ENCODE measurements at places on chromosomes 11 and 22.

- no peak for DNase-seq
Observed at GRCh38 chr11:116400081-116400480, 372.7 kb downstream of the BUD13 start.

DNA sequence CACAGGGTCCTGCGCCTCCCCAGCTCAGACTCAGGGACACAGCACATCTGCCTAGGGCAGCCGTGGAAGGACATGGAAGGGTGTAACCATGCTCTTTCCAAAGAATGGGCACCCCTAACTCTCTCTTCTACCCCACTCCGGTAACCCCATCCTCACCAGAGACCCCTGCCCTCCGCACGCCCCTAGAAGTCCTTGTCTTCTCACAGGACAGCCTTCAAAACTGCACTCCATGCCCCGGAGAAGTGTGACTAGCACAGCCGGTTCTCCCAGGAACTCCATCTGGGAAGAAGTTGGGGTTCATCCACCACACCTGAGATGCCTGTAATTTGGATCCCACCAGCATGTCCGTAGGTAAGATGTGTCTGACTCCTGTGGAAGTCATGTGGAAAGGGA is 25.0 kb downstream of the P2RY2 start:
- DNase-seq: no peak

- DNase-seq: no peak
Observed at GRCh38 chr11:36487619-36488018, 22.5 kb downstream of the TRAF6 start.

GRCh38 chr11:84383576-84383975 is 1097.4 kb upstream of the CCDC90B start:
- DNase-seq: no peak

- DNase-seq: no peak
Observed at GRCh38 chr11:90113541-90113940, 20.9 kb upstream of the NAALAD2 start.

GRCh38 chr11:27353593-27354358 is 9.2 kb downstream of the CCDC34 start:
- DNase-seq: no peak

DNA sequence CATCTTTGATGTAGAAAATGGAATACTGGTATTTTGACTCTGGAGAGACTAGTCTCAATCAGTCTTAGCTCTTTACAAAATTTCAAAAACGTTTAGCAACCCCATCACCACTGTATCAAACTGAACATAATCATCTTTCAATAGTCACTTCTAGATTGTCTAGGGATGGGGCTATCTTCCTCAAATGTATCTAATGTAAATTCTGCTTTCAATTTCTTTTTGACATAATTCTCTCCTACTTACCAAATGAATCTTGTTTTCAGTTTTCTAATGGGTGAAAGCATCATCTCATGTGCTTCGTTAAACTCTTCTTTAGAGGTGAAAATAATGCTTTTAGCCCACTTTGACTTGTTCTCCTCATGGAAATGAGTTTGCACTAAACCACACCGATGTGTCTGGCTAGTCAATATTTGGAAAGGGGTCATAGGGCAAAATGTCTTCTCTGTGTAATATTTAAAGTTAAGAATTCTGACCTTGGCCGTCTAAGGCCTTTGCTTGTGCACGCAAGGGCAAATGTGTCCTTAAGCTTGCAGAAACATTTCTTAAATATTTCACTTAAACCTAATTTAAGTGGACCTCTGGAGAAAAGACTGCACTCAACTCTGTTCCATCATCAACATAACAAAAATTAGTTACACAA is 5.2 kb downstream of the SIK3 start:
- DNase-seq: no peak

- DNase-seq: no peak
Observed at GRCh38 chr22:36629320-36629719, 74.2 kb downstream of the CACNG2 start.

- no peak for DNase-seq
Observed at GRCh38 chr11:94199136-94200130, 70.8 kb downstream of the PANX1 start.

GRCh38 chr11:45253640-45254039 is 32.5 kb downstream of the SYT13 start:
- no peak for DNase-seq

DNA sequence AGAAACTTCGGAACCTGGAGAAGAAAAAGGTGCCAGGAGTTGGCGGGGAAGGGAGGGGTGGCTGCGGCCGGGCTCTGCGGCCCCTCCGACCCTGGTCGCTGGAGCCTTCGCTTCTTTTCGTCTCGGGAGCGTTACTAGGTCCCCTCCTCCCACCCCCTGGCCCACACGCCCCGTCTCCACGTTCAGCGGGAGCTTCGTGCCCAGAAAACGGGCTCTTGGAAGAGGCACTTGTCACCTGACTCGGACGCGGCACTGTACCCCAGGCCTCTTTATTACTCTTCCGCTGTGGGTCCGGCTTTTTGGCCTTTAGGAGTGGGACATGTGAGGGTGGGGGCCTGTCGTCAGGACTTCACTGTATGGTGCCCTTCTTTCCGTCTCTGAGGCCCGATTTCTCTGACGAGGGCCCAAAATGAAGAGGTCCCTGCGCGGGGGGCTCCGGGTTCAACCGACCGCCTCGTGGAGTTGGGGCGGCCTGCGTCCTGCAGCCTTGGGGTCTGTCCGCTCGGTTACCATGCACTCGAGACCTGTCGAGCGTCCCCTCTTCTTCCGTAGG is 1.2 kb downstream of the CAPRIN1 start:
- peak; percentile 29 for DNase-seq

- DNase-seq: no peak
Observed at GRCh38 chr22:43550672-43551071, 138.9 kb downstream of the MPPED1 start.

GRCh38 chr11:96356848-96357247 is 13.9 kb upstream of the MAML2 start:
- no peak for DNase-seq

DNA sequence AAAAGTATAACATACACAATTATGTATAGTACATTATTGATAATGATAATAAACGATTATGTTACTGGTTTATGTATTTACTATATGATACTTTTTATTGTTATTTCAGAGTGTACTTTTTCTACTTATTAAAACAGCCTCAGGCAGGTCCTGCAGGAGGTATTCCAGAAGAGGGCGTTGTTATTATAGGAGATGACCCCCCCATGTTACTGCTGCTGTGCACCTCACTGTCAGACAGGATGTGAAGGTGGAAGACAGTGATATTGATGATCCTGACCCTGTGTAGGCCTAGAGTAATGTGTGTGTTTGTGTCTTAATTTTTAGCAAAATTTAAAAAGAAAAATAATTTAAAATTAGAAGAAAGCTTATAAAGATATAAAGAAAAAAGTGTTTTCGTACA is 57.6 kb downstream of the REXO2 start:
- DNase-seq: no peak

- DNase-seq: no peak
Observed at GRCh38 chr11:96149743-96150555, 193.0 kb downstream of the MAML2 start.

DNA sequence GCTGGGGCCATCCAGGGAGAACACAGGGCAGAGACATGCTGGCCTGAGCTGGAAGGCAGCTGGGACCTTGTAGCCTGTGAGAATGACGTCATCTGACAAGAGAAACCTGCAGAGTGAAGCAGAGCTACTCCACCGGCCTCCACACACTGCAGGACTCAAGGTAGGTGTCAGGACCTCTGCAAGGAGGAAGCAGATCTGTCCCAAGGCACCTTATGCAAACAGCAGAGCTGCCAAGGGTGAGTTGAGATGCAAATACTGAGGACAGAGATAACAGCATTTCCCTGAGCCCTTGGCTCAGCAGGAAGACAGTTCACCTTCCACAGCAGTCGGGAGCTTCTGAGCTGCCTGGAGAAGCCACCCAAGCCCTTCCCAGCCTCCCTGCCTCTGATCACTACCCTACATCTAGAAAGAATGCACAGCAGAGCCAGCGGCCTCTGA is 51.9 kb upstream of the IGSF9B start:
- no peak for DNase-seq

- DNase-seq: no peak
Observed at GRCh38 chr11:33941637-33942160, 49.8 kb upstream of the LMO2 start.

DNA sequence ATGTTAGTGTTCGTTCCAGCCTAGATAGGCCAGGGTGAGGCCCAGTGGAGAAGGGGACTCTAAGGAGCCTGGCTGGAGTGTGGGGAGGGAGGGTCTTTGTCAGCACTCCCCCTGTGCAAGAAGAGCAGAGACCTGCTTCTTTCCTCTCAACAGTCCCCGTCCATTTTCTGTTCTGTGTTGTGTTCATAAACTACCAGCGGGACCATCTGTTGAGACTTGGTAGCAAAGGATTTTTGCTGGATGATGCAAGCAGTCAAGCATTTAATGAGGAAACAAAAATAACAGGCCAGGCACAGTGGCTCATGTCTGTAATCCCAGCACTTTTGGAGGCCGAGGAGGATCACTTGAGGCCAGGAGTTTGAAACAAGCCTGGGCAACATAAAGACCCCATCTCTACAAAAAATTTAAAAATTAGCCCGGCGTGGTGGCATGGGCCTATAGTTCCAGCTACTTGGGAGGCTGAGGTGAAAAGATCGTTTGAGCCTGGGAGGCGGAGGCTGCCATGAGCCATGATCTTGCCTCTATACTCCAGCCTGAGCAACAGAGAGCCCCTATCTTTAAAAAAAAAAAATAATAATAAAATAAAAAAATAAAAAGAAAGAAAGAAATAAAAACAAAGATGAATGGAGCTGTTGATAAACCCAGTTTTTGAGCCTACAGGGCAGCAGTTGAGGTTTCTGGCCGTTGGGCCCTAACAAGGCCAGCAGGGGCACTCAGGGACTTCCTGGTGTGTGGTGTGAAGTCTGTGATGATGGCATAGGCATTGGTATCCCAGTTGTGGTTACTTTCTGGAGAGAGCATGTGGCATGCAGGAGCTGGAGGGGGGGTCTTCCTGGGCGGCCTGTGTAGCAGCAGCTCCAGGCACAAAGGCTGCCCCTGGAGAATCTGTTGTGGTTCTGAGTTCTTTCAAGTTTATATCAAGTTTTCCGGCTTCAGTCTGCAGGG is 1.7 kb upstream of the TXNRD2 start:
- peak; percentile 47 for DNase-seq

- DNase-seq: no peak
Observed at GRCh38 chr11:31487848-31488247, 21.6 kb downstream of the IMMP1L start.

DNA sequence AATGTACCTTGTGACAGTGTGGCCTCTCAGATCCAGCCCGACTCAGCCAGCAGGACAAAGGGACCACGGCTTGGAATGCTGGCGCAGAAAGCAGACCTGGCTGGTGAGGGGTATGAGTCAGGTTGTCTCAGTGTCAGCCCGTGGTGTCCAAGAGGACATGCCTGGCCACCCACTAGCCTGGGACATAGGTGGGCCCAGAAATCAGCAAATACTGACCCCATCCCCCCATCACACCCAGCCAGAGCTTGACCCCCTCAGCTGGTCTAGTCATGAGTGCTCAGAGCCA is 4.5 kb downstream of the BANF1 start:
- DNase-seq: no peak

DNA sequence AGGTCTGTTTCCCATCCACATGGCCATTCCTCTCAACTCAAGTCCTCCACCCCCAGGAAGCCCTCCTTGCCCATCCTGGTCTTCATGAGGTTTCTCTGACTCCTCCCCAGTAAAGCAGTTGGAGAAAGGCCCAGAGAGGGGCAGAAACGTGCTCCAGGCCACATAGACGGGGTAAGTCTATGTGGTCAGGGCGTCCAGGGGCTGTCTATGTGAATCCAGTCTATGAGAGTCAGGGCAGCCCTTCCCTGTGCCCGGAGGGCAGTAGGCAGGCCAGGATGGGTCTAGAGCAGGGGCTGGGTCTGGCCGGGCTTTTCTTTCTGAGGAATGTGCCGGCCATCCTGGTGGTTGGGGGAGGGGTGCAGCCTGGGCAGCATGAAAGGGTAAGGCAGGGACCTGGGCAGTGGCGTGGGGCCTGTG is 11.7 kb downstream of the GUCD1 start:
- no peak for DNase-seq

GRCh38 chr11:76623171-76623883 is 47.2 kb downstream of the LRRC32 start:
- DNase-seq: no peak

DNA sequence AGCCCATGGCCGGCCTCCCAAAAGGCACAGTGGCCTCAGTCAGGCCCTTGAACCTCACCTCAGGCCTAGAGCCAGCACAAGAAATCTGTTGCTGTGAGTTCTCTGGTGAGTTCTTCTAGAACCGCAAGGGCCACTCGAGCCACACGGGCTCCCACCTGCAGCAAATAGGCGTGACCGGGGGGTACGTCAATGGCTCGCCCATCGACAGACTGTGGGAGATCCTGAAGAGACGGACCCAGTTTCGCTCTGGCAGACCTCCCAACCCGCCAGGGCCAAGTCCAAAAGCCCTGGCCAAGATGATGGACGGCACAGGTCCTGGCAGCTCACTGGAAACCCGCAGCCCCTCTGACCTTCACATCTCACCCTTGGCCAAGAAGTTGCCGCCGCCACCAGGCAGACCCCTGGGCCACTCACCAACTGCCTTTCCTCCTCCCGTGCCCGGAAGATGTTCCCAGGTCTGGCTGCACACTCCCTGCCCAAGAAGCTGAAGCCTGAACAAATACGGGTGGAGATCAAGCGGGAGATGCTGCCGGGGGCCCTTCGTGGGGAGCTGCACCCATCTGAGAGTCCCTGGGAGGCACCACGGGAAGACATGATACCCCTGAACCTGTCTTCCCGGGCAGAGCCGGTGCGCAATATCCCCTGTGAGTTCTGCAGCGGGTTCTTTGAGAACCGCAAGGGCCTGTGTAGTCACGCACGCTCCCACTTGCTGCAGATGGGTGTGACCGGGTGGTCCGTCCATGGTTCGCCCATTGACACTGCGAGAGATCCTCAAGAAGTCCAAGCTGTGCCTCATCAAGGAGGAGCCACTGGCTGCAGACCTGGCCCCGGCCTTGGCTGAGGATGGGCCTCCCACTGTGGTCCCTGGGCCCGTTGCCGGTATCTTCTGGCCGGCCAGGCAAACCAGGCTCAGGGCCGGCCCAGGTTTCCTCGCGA is 544.2 kb upstream of the CCDC179 start:
- DNase-seq: no peak

DNA sequence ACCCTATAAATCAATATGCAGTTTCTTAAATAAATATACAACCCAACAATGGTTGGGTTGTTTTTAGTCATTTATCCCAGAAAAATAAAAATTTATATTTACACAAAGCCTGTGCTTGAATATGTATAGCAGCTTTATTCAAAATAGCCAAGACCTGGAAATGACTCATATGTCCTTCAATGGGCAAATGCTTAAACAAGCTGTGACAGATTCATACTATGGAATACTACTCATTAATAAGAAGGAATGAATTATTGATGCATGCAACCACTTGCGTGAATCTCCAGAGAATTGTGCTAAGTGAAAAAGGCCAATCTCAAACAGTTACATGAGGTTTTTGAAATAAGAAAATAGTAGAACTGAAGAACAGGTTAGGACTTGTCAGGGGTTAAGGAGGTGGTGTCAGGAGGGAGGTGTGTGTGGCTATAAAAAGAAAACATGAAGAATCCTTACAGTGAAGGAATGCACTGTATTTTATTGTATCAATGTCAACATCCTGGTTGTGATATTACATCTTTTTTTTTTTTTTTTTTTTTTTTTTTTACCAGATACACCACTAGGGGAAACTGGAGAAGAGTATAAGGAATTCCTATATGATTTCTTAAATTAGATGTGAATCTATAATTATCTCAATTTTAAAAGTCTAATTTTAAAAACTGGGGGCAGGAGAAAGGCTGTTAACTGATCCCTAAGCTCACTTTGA is 82.4 kb upstream of the CD44 start:
- DNase-seq: peak; percentile 66

GRCh38 chr11:1952806-1953482 is 5.8 kb downstream of the MRPL23 start:
- no peak for DNase-seq

Measured in RWPE1 (cell line).